ENCODE measurements at places on chromosomes 6 and 20.

- no peak for DNase-seq
These were observed 361.6 kb upstream of the SULF2 start for GRCh38 chr20:48146877-48147276.

DNA sequence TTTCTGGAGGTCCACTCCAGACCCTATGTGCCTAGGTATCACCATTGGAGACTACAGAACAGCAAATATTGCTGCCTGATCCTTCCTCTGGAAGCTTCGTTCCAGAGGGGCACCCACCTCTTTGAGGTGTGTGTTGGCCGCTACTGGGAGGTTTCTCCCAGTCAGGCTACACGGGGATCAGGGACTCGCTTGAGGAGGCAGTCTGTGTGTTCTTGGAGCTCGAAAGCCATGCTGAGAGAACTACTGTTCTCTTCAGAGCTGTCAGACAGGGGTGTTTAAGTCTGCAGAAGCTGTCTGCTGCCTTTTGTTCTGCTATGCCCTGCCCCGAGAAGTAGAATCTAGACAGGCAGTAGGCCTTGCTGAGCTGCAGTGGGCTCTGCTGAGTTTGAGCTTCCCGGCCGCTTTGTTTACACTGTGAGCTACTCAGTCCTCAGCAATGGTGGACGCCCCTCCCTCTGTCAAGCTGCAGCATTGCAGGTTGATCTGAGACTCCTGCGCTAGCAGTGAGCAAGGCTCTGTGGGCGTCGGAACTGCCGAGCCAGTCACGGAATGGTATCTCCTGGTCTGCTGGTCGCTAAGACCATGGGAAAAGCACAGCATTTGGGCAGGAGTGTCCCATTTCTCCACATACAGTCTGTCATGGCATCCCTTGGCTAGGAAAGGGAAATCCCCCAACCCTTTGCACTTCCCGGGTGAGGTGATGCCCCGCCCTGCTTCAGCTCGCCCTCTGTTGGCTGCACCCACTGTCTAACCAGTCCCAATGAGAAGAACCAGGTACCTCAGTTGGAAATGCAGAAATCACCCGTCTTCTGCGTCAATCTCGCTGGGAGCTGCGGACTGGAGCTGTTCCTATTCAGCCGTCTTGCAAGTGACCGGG, 32.5 kb upstream of the ASCC3 start:
- no peak for DNase-seq

- DNase-seq: no peak
These were observed at the start of gene DLGAP4 for GRCh38 chr20:36305602-36306551. DLGAP4 (plus strand) TSS chr20:36306339; CDS start chr20:36431718, 125,379 bp downstream.

DNA sequence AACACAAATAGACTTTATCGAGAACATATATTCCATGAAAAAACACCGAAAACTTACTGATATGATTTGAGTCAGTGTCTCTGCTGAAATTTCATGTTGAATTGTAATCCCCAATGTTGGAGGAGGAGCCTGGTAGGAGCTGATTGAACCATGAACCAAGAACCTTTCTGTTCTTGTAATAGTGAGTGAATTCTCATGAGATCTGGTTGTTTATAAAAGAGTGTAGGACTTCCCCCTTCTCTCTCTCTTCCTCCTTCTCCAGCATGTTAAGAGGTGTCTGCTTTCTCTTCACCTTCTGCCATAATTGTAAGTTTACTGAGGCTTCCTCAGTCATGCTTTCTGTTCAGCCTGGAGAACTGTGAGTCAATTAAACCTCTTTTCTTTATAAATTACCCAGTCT, 1289.3 kb upstream of the CITED2 start:
- DNase-seq: no peak

DNA sequence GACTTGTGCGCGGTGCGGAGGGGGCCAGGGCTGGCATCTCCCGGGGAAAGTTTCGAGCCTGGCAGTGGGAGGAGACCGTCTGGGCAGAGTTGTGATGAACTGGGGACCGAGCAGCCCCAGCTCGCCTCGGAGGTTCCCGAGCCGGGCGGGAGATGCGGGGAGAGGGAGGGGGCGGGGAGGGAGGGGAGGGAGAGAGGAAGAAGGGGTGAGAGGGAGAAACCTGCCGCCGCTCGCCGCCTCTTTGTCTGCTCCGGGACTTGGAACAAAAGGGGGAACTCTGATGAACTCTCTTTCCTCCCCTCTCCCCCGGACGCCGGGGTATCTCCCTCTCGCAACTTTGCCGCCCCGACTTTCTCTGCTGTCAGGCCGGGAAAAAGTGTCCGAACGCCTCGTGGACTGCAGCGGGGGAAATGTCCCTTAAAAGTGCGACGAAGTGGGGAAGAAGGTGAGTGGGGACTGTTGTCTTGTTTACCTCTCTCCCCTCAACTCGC, 72.7 kb downstream of the SOX4 start:
- DNase-seq: no peak

GRCh38 chr6:15330174-15330944, 84.5 kb downstream of the JARID2 start:
- no peak for DNase-seq

DNA sequence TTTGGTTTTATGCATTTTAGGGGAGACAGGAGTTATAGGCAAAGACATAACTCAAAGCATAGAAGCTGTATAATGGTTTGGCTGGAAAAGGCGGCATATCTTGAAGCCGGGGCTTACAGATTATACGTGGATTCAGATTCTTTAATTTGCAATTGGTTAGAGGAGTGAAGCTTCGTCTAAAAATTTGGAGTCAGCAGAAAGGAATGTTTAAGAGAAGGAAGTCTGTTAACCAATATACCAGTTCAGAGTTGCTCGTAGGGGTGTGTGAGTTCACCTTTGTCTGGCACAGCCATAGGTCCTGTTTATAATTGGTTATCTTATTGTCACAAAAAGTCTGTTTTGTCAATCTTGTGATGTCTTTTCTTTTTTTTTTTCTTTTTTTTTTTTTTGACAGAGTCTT, 8.9 kb downstream of the ARHGAP40 start:
- no peak for DNase-seq

DNA sequence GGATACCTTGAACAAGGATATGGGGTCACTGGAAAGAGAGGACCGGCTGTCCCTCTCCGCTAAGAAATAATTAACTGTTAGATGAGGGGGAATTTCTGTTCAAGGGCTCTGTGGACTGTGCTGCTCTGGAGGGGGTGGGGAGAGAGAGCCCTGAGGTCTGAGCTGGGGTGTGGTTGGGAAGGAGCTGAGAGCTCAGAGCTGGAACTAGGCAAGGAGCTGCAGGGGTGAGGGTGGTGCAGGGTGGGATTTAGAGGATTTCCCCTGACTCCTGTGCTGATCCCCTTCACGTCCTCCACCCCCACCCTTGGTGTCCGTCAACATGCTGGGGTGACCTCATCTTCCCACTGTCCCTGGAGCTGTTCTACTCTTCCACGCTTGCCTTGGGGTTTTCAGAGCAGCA, 52.5 kb downstream of the HLA-A start:
- no peak for DNase-seq

GRCh38 chr20:10466325-10466724, 31.2 kb downstream of the SLX4IP start:
- no peak for DNase-seq

- no peak for DNase-seq
These were observed 268.5 kb downstream of the TAF4 start for GRCh38 chr20:61797200-61797599.

DNA sequence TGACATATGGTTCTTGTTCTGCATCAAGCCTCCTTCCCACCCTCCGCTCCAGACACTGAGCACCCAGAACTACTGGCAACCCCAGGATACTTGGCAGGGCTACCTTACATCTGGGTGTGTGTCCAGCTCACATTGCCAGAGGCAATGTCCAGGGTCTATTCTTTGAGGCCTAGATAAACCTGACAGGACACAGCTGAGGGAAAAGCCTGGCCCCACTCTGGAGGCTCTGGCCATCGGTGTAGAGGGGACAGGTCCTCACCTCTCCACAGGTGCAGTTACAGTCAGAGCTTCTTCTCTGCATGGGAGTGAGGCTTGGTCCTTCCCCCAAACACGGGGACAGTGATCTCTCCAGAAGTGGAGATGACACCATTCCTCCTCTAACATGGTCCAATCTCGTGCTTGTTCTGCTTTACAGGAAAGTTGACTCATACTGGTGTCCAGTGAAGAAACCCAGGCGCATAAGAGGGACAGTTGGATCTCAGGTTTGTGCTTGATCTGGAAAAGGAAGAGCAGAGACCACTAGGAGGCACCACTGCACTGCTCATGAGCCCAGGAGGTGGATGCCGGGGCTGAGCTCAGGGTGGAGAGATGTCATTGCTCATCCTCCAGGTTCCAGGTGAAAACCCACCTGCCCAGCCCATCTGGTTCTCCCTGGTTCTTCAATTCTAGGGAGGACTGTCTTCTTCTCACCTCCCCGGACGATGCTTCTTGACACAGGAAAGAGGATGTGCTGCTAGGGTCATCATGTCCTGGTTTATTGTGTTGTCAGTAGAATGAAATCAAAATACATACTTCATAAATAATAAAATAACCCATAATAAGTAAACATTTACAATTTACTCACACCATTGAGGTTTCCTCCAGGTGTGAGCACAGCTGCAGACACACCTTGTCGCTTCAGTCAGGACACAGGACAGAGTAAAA, 14.7 kb downstream of the HLA-F start:
- DNase-seq: peak; percentile 51

GRCh38 chr6:18425218-18425617, 38.1 kb downstream of the RNF144B start:
- DNase-seq: no peak
